ENCODE measurements at places on chromosomes 6 and 20. TPM values are rescaled to one million over a fixed set of nuclear protein-coding genes. Genes with fewer than 3 reads are reported as not detected.

JPH2 gene
- 2.9 TPM for total RNA-seq

RIPPLY2 gene
- not detected for total RNA-seq

OR2H1 gene
- not detected for total RNA-seq

TGM3 gene
- not detected for total RNA-seq

HLA-DRB5 gene
- not detected for total RNA-seq

ECT2L gene
- not detected for total RNA-seq

HDGFL1 gene
- not detected for total RNA-seq

FAM162B gene
- 0.23 TPM for total RNA-seq

SRSF12 gene
- total RNA-seq: 6.2 TPM

IL17A gene
- not detected for total RNA-seq

MYLK4 gene
- total RNA-seq: 0.46 TPM

SLC22A1 gene
- 0.12 TPM for total RNA-seq

STMND1 gene
- total RNA-seq: 0.14 TPM

HLA-DOB gene
- 0.58 TPM for total RNA-seq

SCUBE3 gene
- total RNA-seq: 1.2 TPM

ZNF334 gene
- total RNA-seq: 2.2 TPM

RRAGD gene
- 10.8 TPM for total RNA-seq

OSTM1 gene
- total RNA-seq: 19.1 TPM

OR2J3 gene
- not detected for total RNA-seq

SEMG1 gene
- total RNA-seq: not detected

SH3BGRL2 gene
- 13.9 TPM for total RNA-seq

TRIM15 gene
- total RNA-seq: not detected

SNAP25 gene
- total RNA-seq: 1.4 TPM

SLC4A11 gene
- total RNA-seq: 5.1 TPM

Measured in epithelial cell of proximal tubule (primary cell).